ENCODE measurements at places on chromosomes 16 and 17. TPM values are rescaled to one million over a fixed set of nuclear protein-coding genes. Genes with fewer than 3 reads are reported as not detected.

Gene C16orf96
- total RNA-seq = not detected

- no peaks in the 10 kb centered on the region for H3K36me3 ChIP-seq
- H3K27me3 ChIP-seq = no peaks in the 10 kb centered on the region
- H3K4me3 ChIP-seq = no peak overlapping the region
Measured at GRCh38 chr16:51272420-51272819, 121.3 kb upstream of the SALL1 start.

Gene NRN1L
- not detected for total RNA-seq

GRCh38 chr17:9355846-9356245 is 219.8 kb downstream of the STX8 start:
- no peaks in the 10 kb centered on the region for H3K4me1 ChIP-seq
- H3K4me3 ChIP-seq = no peak overlapping the region
- no peaks in the 10 kb centered on the region for H3K36me3 ChIP-seq
- no peak for DNase-seq
- no peaks in the 10 kb centered on the region for H3K27me3 ChIP-seq
- no peak overlapping the region for H3K27ac ChIP-seq

- no peak overlapping the region for H3K27ac ChIP-seq
- no peak overlapping the region for H3K4me3 ChIP-seq
- H3K36me3 ChIP-seq = peaks cover 44% of the 10 kb centered on the region
- H3K4me1 ChIP-seq = peaks cover 53% of the 10 kb centered on the region
- DNase-seq = no peak
Measured at GRCh38 chr17:18191967-18192366, 8.3 kb downstream of the ALKBH5 start.

DNA sequence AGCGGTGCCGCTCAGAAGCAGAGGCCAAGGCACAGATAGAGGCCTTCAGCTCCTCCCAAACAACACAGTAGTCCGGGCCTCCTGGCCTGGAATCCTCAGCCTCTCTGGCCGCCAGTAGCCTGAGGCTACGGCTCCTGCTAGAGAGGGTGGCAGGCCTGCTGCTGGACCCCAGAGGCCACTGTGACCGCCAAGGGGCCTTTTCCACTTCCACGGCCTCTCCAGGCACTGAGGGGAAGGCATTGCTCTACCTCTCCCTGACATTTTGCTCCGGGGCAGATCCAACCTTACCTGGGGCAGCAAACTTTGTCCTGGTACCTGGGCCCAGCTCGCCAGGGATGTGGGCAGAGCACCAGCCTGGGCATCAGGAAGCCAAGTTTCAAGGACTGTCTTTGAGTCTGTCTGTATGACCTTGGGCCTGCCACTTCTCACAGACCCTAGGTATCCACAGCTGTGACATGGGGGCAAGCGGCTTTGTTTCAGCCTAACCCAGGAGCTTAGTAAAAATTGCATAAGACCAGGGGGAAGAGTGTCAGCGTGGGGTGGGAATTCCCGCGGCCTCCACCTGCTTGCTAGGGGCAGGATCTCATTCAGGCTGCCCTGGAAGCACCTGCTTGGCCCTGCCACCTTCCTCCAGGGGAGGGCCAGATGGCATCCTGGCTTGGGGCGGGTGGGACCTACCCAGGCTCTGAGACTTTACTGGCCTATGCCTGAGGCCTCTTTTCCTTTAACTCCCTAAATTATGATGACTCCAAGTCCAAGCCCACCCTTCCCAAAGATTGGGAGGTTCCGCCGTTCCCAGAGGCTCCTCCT is 33.2 kb downstream of the ADGRG5 start:
- H3K4me3 ChIP-seq = no peak overlapping the region
- no peak overlapping the region for H3K27ac ChIP-seq
- H3K36me3 ChIP-seq = no peaks in the 10 kb centered on the region
- no peaks in the 10 kb centered on the region for H3K4me1 ChIP-seq
- peak; percentile 11 for DNase-seq
- no peaks in the 10 kb centered on the region for H3K27me3 ChIP-seq

- H3K36me3 ChIP-seq = no peaks in the 10 kb centered on the region
- no peak overlapping the region for H3K27ac ChIP-seq
- no peaks in the 10 kb centered on the region for H3K4me1 ChIP-seq
Measured at GRCh38 chr17:13182450-13182849, 164.6 kb upstream of the ELAC2 start.

- H3K4me3 ChIP-seq = no peak overlapping the region
- DNase-seq = no peak
- H3K27me3 ChIP-seq = no peaks in the 10 kb centered on the region
Measured at GRCh38 chr17:31156326-31156725, 61.5 kb downstream of the NF1 start.

GRCh38 chr17:15289285-15290183 is 24.4 kb upstream of the PMP22 start:
- no peaks in the 10 kb centered on the region for H3K27me3 ChIP-seq
- no peaks in the 10 kb centered on the region for H3K36me3 ChIP-seq
- H3K4me3 ChIP-seq = no peak overlapping the region
- H3K4me1 ChIP-seq = no peaks in the 10 kb centered on the region
- H3K27ac ChIP-seq = no peak overlapping the region

- no peak for DNase-seq
- no peaks in the 10 kb centered on the region for H3K27me3 ChIP-seq
- no peaks in the 10 kb centered on the region for H3K4me1 ChIP-seq
- no peak overlapping the region for H3K27ac ChIP-seq
Measured at GRCh38 chr16:75207831-75208230, 870 bp upstream of the CTRB2 start.

Gene CES5A
- not detected for total RNA-seq

Gene TP53TG3
- not detected for total RNA-seq

DNA sequence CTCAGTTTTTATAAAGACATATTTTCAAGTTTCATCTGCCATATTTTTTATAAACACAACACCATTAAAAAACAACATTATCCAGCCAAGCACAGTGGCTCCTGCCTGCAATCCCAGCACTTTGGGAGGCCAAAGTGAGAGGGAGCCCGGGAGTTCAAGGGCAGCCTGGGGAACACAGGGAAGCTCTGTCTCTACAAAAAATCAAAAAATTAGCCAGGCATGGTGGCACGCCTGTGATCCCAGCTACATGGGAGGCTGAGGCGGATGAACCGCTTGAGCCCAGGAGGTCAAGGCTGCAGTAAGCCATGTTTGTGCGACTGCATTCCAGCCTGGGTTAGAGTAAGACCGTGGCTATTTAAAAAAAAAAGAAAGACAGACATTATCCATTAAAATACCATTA is 17.2 kb upstream of the NTAN1 start:
- no peaks in the 10 kb centered on the region for H3K27me3 ChIP-seq
- DNase-seq = no peak
- H3K36me3 ChIP-seq = no peaks in the 10 kb centered on the region
- no peaks in the 10 kb centered on the region for H3K4me1 ChIP-seq

Gene LRRC46
- 0.40 TPM for total RNA-seq
